ENCODE measurements at places on chromosomes 1 and 21.

DNA sequence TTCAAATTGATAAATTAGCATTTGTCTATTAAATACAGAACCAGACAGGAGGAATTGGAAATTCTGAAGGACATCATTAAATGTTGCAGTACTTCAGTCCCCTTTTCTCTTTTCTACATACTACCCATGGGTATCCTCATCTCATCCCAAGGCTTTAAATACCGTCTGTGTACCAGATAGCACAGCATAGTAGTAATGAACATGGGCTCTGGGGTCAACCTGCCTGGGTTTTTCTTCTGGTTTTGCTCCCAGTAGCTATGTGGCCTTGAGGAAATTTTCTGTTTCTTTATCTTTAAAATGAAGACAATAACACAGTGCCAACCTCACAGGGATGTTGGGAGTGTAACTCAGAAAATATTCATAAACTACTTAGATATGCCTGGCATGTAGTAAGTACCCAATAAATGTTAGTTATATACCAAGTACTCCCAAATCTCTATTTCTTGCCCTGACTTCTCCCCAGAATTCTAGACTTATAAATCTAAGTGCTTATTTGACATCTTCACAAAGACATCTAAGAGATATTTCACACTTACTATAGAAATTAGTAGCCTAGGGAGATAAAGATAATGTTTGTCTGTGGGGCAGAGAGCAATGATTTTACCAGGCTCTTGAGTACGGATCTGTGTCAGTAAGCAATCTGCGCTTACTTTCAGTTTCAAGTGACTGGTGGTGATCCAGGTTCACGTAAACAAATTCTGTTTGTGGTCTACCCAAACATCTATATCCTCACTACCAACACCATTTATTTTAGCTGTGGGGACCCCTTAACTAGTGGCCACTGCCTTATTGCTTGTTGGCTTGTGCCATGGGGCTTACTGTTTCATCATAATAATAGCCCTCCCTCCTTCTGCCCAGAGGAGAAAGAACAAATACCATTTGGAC, 37.3 kb downstream of the VANGL2 start:
- no peak for DNase-seq

GRCh38 chr1:25003457-25004190, 73.5 kb upstream of the RUNX3 start:
- peak; percentile 47 for DNase-seq

DNA sequence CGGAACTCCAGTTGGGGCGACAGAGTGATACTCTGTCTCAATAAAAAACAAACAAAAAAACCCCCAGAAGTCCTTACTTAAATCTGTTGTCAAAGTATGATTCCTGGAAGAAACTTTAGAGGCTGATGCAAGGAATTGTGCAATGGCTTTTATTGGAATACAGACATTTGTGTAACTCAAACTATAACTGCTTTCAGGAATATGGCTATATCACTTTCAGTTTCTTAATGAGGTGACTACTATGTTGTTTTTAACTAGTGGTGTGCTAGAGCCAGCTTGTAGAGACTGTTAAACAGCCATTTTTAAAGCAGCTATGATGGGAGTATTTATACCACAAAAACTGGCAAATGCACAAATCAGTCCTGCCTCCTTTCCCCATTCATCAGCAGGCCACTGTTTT, 22.7 kb upstream of the DNAJC28 start:
- no peak for DNase-seq

- no peak for DNase-seq
Measured at GRCh38 chr1:99279525-99279924, 15.2 kb downstream of the PLPPR4 start.

DNA sequence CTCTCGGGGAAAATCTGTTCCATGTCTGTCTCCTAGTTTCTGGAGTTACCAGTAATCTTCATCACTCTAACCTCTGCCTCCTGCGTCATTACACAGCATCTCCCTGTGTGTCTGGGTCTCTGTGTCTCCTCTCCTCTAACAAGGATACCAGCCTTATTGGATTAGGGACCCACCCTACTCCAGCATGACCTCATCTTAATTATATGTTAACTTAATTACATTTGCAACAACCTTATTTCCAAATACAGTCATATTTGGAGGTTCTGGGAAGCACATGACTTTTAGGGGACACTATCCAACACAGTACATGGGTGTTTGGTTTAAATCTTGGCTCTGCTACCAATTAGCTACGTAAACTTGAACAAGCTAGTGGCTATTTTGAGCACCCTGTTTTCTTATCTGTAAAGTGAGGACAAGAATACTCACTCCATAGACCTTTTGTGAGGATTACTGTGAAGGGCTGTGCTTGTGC, 83.9 kb upstream of the SGIP1 start:
- no peak for DNase-seq

DNA sequence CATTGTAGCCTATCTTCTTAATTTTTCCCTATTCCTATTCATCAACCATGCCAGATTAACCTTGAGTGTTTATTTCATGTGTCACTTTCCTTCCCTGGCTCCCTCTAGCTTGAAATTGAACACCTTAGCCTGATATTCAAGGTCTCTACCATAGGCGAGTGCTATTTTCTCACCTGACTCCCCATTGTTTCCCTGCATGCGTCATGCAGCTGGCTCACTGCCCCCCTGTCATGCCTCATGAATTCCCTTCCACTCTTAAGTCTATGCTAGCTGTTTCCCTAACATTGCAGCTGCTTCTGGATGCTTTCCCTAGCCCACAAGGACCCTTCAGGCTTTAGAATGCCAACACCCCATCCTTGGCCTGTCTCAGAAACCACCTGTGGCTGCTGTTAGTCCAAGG, 56.7 kb upstream of the CD1D start:
- no peak for DNase-seq
